ENCODE measurements at places on chromosomes 3 and 15.

GRCh38 chr3:45100981-45101407, 45.2 kb downstream of the CDCP1 start:
- no peak overlapping the region for H3K27ac ChIP-seq
- no peak for DNase-seq
- no peak overlapping the region for H3K4me3 ChIP-seq
- H3K36me3 ChIP-seq = no peaks in the 10 kb centered on the region
- H3K27me3 ChIP-seq = no peaks in the 10 kb centered on the region

- DNase-seq = no peak
- no peaks in the 10 kb centered on the region for H3K36me3 ChIP-seq
- no peaks in the 10 kb centered on the region for H3K27me3 ChIP-seq
- peaks cover 23% of the 10 kb centered on the region for H3K4me1 ChIP-seq
- H3K27ac ChIP-seq = no peak overlapping the region
- H3K4me3 ChIP-seq = no peak overlapping the region
These were observed 44.1 kb downstream of the SSUH2 start for GRCh38 chr3:8600457-8600856.

DNA sequence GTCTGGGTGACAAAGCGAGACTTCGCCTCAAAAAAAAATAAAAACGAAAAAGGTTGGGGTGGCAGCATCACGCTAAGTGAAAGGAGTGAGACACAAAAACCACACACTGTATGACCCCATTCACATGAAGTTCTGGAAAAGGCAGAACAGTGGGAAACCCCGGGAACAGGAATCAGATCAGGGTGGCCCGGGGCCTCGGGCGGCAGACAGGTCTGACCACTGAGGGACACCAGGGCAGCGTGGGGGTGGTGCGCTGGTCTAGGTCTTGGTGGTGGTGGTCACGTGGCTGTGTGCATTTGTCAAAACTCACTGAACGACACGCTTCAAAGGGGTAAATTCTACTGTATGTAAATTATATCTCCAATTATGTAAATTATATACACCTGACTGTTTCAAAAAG, 79.7 kb upstream of the PRR20G start:
- H3K36me3 ChIP-seq = no peaks in the 10 kb centered on the region
- no peaks in the 10 kb centered on the region for H3K4me1 ChIP-seq
- no peak for DNase-seq
- peaks cover 25% of the 10 kb centered on the region for H3K27me3 ChIP-seq
- no peak overlapping the region for H3K4me3 ChIP-seq

- no peak overlapping the region for H3K27ac ChIP-seq
- no peaks in the 10 kb centered on the region for H3K36me3 ChIP-seq
- no peak overlapping the region for H3K4me3 ChIP-seq
- peaks cover 6% of the 10 kb centered on the region for H3K4me1 ChIP-seq
These were observed 46.2 kb downstream of the TRIM69 start for GRCh38 chr15:44782516-44782915.

GRCh38 chr3:66395635-66396034, 105.2 kb downstream of the LRIG1 start:
- peaks cover 34% of the 10 kb centered on the region for H3K4me1 ChIP-seq
- DNase-seq = no peak
- H3K27ac ChIP-seq = no peak overlapping the region
- no peak overlapping the region for H3K4me3 ChIP-seq

DNA sequence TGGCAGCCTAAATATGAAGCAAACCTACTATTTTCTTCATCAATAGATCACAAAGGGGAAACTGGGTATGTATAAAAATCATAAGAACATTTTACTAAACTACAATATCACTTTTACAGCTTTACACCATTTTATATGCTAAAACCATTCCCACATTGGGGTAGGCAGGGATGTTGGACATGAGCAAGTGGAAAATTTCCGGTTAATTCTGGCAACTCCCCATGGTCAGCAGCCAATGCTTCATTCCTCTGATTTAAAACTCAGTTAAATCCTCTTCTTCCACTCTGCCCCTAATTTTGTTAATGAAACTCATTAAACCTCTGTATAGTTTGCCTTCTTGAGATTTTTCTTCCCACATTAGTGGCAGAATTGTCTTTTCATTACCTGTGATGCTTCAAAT, 552.5 kb upstream of the NECTIN3 start:
- DNase-seq = no peak
- no peak overlapping the region for H3K4me3 ChIP-seq
- no peaks in the 10 kb centered on the region for H3K27me3 ChIP-seq
- no peak overlapping the region for H3K27ac ChIP-seq
- no peaks in the 10 kb centered on the region for H3K4me1 ChIP-seq
- no peaks in the 10 kb centered on the region for H3K36me3 ChIP-seq

GRCh38 chr15:40252438-40253166, 13.7 kb downstream of the PAK6 start:
- H3K4me3 ChIP-seq = peak overlapping the region; percentile 64
- no peak for DNase-seq
- peaks cover 5% of the 10 kb centered on the region for H3K36me3 ChIP-seq
- H3K4me1 ChIP-seq = peaks cover 51% of the 10 kb centered on the region

DNA sequence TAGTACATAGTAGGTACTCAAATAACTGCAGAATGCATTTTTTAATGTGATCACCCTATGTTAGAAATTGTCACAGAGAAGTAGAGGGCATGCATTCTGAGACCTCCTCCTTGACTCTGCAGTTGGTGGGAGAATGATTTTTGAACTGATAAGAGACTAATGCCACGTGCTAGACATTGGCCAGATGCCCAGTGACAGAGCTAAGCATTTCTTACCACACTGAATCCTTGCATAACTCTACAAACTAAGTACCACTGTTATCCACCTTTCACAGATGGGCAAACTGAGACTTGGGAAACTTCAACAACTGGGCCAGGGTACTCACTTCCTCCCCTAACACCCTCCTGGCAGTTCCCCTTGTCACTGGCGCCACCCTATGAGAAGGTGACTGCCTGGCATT, 33.5 kb upstream of the SPATA12 start:
- no peak for DNase-seq
- H3K4me1 ChIP-seq = no peaks in the 10 kb centered on the region

- peaks cover 20% of the 10 kb centered on the region for H3K4me1 ChIP-seq
- no peaks in the 10 kb centered on the region for H3K27me3 ChIP-seq
- H3K36me3 ChIP-seq = no peaks in the 10 kb centered on the region
- no peak for DNase-seq
These were observed 158.7 kb upstream of the SLCO3A1 start for GRCh38 chr15:91694831-91695210.

- no peaks in the 10 kb centered on the region for H3K36me3 ChIP-seq
- no peak for DNase-seq
- no peaks in the 10 kb centered on the region for H3K27me3 ChIP-seq
- H3K4me3 ChIP-seq = peak overlapping the region; percentile 79
- H3K27ac ChIP-seq = peak overlapping the region; percentile 83
These were observed 155 bp downstream of the ACVR2B start for GRCh38 chr3:38453913-38454177.

DNA sequence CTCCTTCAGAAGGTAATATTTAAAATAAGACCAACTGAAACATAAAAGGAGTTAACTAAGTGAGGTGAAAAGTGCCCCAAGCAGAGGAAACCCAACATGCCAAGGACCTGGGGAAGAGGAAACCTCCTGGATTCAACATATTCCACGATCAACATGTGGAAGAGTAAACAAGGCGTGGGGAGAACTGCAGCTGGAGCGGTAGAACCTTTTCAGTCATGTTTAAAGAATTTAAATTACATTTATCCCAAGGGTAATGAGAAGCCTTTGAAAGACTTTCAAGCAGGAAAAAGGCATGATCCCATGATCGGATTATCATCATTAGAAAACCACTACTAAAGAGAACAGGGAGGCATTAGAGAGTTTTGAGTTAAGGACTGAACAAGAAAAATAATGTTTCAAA, 330.7 kb downstream of the FHIT start:
- no peak overlapping the region for H3K27ac ChIP-seq
- no peak for DNase-seq
- H3K4me1 ChIP-seq = no peaks in the 10 kb centered on the region
- no peaks in the 10 kb centered on the region for H3K27me3 ChIP-seq

DNA sequence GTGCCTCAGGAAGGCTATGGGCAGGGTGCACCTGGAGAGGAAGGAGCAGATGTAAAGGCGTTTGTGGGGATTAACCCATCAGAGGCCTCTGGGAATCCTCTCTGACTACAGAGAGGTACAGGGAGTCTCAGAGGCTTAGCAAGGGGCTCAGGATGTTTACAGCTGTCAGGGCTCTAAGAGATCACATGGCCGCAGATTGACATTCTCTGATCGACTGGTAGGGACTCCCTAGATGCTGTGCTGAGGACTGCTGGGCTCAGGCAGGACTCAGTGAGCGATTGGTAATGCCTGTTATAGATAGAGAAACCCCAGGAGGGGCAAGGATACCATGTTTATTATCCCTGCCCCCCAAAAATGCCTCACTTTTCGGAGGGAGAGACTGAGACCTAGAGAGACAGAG, 103.5 kb downstream of the CORO2B start:
- no peaks in the 10 kb centered on the region for H3K36me3 ChIP-seq
- no peak overlapping the region for H3K4me3 ChIP-seq
- DNase-seq = peak; percentile 16
- H3K27me3 ChIP-seq = no peaks in the 10 kb centered on the region
- no peaks in the 10 kb centered on the region for H3K4me1 ChIP-seq
- no peak overlapping the region for H3K27ac ChIP-seq

DNA sequence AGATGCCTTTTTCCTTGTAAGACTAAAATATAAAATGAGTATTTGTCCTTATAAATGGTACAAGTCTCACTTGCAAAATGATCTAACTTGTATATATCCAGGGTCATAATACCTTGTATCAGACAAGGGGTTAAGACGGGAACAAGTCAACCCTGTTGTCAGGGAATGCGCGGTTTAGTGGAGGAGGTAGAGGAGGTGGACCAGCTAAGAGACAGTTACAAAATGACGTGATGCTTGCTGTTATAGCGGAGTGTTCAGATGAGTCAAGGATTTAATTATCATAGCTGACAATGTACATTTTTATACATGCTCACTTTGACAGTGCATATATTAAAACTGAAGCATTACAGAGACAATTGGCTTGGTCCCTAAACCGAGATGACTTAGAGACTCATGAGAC, 26.8 kb upstream of the KLHL25 start:
- no peak overlapping the region for H3K27ac ChIP-seq
- DNase-seq = no peak

DNA sequence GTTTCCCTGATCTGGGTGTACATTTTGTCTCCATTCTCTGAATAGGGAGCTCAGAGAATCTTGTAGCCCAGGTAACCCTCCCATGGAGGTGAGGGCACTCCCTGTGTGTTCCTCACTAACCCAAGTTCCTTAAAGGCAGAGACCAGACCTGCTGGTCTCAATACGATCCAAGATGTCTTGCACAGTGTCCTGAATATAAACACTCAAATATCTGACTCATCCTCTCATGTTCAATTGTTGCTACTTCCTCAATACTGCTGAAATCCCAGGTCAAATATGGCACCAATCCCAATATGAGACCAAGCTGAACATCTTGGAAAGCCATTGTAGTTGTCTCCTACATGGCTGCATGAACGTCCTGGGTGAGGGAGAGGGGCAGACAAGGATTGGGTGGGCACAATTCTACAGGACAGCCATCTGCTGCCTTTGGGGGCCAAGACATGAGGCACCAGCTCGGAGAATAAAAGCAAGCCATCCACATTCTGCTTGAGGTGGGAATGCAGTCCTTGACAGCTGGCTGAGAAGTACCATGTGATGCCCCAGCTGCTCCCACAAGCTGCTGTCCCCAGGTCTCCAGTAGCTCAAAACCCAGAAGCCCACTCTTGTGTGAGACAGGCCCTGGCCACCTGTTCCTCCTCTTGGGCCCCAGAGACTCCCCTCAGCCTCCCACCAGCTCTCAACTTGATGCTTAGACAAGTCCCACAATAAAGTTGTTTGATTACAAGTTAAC, 18.2 kb downstream of the TBC1D2B start:
- H3K36me3 ChIP-seq = no peaks in the 10 kb centered on the region
- H3K4me3 ChIP-seq = no peak overlapping the region
- no peak for DNase-seq
- peaks cover 92% of the 10 kb centered on the region for H3K4me1 ChIP-seq
- peak overlapping the region; percentile 51 for H3K27ac ChIP-seq

DNA sequence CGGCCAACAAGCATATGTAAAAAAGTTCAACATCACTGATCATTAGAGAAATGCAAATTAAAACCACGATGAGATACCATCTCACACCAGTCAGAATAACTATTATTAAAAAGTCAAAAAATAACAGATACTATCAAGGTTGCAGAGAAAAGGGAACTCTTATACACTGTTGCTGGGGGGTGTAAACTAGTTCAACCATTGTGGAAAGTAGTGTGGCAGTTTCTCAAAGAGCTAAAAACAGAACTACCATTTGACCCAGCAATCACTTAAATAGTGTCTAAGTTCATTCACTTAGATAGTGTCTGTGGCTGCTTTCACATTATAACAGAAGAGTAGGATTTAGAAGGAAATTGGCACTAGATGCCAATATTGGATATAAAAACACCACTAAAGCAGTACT, 49.7 kb downstream of the CGGBP1 start:
- no peak for DNase-seq
- no peaks in the 10 kb centered on the region for H3K4me1 ChIP-seq
- no peaks in the 10 kb centered on the region for H3K36me3 ChIP-seq
- H3K27me3 ChIP-seq = no peaks in the 10 kb centered on the region
- H3K4me3 ChIP-seq = no peak overlapping the region

DNA sequence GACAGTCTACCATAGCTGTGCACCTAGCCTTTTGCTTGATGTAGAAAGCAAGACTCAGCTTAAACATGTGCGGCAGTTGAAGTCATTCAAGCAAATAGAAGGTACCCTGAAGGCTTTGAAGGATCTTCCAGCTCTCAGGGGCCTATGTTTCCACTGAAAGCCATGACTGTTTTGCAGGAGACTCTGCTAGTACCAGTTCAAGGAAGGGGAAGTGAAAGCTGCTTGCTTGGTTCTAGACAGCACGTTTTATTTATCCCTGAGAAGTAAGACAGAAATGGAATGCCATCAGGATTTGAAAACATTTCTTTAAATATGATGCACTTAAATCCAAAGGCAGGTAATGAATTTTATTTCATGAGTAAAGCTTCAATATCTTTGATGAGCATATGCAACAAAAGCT, 311.4 kb downstream of the PDCD6IP start:
- H3K36me3 ChIP-seq = no peaks in the 10 kb centered on the region
- no peaks in the 10 kb centered on the region for H3K27me3 ChIP-seq
- H3K4me3 ChIP-seq = no peak overlapping the region
- no peak overlapping the region for H3K27ac ChIP-seq
- no peak for DNase-seq

DNA sequence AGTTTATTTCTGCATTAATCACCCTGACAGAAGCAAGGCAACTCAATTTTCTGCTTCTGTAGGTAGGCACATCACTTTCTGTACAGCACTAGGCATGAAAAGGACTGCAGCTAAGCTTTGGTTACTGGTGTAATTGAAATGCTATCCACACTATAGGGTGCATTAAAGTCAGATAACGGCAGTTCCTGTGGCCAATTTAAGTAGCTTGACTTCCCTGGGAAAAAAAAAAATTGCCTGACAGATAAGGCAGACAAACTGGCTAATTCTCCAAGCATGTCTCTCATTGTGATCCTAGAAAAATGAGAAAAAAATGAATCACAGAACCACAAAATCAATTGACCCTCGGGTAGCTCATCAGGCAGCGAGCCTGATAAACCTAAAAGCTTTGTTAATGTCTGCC, 151.4 kb downstream of the MEIS2 start:
- DNase-seq = no peak
- no peaks in the 10 kb centered on the region for H3K36me3 ChIP-seq
- no peak overlapping the region for H3K27ac ChIP-seq
- no peaks in the 10 kb centered on the region for H3K27me3 ChIP-seq
- H3K4me1 ChIP-seq = no peaks in the 10 kb centered on the region
